ENCODE measurements at places on chromosomes 13 and 19.

GRCh38 chr13:21676611-21677021 is 5.7 kb downstream of the FGF9 start:
- DNase-seq, result no peak

GRCh38 chr19:14561847-14562351 is 10.0 kb downstream of the NDUFB7 start:
- no peak for DNase-seq

DNA sequence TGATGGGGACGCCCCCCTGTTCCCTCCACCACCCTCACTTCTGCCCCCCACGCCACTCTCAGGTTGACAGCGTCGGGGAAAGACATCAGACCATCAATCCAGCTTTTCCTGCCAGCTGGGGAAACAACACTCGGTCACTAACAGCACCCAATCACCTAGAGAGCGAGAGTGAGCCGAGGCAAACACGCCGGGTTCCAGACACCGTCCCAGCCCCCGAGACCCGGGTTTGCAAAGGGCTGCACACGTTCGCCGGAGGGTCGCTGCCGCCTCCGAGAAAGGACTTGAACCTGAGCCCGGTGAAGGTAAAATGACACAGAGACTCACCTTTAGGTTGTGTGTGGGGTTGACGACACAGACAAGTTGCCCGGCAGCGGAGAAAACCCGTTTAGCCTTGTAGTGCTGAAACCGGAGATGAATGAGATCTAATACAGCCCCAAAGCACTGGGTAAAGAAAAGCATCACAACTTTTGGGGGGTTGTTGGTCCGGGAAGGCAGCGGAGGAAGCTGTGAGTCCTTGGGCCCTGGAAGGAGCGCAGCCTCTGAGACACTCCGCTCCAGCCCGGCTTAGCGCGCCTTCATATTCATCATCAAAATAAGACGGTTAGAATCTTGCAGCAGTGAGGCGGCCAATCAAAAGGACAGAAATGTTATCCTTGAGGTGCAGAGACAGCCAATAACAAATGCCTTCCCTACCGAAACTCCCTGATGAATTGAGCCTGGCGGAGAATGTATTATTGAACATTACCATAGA is at the start of gene SIAH3:
Gene SIAH3, minus strand, starts transcription at position 583 of the 751 bp plus-strand sequence. Its CDS starts 124 bp downstream, at position 459.
- no peak for DNase-seq

GRCh38 chr19:18171605-18172327 is 1.8 kb upstream of the IFI30 start:
- DNase-seq, result no peak

DNA sequence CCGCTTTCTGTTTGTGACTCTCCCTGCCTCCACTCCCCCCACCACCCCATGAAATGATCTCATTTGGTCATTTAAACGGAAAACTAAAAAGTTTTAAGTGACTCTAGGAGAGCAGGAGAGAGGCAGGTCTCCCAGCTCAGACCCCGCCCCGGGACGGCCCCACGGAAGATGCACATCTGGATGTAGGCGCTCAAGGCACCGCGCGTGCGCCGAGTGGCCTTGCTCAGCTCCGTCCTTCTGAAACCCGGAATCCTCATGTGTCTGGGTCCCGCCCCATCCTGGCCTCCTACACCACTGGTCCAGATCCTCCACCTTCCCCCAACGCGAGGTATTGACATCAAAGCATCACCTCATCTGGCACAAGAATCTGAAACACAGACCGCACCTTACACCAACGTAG is 15.7 kb upstream of the IGFL1 start:
- no peak for DNase-seq

GRCh38 chr13:75312884-75313520 is 169.0 kb downstream of the TBC1D4 start:
- DNase-seq, result no peak

DNA sequence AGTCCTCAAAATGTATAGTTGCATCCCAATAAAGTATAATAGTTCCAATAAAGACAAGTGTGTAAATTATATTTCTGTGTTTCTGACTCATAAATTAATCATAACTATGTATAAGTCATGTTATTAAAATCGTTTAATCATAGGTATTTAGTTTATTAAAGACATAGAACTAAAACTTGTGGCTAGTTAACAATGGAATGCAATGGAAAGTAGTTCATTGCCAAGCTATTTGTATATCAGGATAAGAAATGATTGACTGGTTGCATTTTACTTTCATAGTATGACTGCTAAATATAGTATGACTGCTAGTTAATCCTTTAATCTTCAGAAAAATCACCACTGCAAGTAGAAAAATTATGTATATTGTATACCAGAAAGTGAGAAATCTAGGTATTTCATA is 16.9 kb downstream of the COG3 start:
- DNase-seq, result no peak

DNA sequence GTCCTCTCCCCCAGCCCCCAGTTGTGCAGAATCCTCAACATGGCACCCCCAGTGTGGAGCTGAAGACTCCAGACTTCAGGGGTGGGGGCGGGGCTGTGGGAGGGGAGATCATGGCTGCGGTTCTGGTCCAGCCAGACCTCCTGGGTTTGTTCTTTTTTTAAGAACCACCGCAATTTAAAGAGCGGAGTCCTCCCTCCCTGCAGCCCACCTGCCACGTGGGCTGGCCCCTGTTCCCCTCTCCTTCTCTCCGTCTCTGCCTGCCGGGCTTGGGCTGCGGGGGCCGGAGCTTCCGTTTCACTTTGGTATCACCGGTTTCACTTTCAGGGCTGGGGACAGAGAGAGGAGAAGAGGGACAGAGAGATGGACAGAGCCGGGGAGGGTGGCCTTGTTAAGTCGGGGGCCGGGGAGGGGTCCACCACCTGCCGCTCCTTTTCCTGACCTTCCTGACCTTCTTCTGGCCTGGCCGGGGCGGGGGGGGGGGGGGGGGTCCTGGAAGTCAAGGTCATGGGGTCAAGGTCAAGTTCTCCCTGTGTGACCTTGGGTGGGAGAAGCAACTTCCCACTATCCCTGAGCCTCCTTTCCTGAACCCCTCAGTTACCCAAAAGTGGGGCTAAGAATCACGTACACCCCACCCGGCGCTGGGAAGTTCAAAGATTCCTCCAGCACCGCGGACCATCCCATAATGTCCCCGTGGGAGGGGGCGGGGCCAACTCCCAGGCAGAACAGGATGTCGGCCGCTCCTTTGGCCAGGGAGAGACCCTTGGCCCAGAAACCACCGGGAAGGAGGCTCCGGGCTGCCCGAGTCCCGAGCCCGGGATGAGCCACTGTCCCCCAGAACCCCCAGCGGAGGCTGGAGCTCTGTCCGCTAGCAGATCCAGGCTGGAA is 11.3 kb upstream of the ZBTB7A start:
- DNase-seq, result no peak

DNA sequence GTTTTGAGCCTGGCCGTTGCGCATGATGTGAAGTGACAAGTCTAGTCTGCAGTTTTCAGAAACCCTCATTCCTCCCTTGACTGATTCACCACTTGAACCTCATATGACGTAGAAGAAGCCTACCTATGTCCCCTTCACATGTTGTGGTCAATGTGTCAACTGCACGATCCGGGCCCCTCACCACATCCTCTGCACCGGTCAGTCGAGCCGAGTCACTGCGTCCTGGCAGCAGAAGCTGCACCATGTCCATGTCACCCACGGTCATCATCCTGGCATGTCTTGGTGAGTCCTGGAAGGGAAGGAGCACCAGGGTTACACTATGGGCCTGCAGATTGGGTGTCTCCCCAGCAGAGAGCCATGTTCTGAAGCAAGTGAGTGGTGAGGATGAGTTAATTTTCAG is at the start of gene KIR2DL4:
Gene KIR2DL4, plus strand, starts transcription at position 201 of the 400 bp plus-strand sequence. Its CDS starts 42 bp downstream, at position 243.
- DNase-seq, result peak; percentile 7

GRCh38 chr19:1860042-1860775 is 3.2 kb downstream of the KLF16 start:
- no peak for DNase-seq

- no peak for DNase-seq
Measured at GRCh38 chr19:49337267-49338022, 2.2 kb downstream of the CD37 start.

DNA sequence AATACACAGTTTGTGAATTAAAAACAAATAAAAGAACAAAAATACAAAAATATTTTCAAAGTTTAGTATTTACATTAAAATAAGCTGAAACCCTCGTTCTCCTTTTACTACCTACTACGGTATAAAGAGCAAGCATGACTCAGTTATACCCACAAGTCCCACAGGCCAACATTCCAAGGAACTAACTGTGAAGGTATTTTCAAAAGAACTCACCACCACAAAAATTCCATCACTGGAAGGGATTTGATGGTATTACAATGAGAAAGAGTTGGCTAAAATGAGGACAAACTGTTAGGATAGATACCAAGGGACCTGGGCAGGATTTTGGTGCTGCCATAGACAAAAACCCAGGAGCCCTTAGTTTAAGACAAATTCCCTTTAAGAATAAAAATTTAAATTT is 122.7 kb downstream of the TBC1D4 start:
- DNase-seq, result no peak

GRCh38 chr19:48506138-48506733 is 5.4 kb downstream of the LMTK3 start:
- no peak for DNase-seq

GRCh38 chr13:47418206-47418920 is 521.5 kb upstream of the HTR2A start:
- DNase-seq, result no peak

DNA sequence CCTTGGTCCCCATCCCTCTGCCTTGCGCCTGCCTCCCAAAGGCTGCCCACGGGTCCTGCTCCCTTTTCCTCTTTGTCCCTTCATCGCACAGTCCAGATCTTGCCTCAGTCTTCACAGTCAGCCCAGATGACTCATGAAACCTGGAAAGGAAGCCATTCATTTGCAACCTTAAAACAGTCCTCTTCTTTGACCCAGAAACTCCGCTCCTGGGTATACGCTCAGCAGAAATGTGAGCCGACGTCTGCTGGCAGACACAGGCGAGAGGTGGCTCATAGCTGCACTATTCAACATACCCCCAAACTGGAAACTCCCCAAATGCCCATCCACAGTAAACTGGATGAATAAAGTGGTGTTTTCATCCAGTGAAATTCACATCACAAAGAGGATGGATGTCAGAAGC is 13.6 kb upstream of the PEPD start:
- DNase-seq, result no peak

DNA sequence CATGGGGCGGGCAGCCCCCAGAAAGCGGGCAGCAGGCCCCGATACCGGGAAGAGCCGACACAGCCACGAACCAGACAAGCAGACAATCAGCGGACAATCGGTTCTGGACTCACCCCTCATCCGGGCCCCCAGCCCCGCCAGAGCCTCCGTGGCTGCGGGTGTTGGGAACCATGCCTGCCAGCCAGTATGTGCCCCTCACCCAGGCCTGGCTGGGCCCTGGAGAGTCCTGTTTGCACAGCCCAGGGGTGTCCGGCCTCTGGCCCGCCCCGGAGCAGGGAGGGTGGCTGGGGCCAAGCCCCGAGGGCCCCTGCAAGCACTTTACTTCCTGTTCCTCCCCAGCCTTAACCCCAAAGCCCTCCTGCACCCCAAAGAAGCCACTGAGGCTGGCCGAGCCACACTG is 7.8 kb downstream of the PODNL1 start:
- DNase-seq, result no peak

- no peak for DNase-seq
Measured at GRCh38 chr13:102580552-102581169, 16.1 kb upstream of the TPP2 start.

DNA sequence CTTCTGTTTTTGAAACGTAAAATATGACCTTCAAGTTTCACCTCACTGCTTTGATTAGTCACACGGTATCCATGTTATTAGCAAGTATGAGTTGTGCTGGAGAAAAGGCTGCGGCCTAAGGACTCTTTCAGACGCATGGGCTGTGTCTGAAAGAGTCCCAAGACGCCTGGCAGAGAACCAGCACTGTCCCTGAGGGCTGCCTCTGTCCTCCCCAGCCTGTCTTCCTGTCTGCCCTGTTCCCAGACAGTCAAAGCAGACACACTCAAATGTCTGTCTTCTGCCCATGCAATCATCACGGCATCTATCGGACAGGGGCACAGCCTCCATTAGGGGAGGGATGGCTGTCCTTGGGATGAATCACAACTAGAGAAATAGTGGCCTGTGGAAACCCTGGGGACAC is 65.5 kb downstream of the DPY19L3 start:
- DNase-seq, result no peak

- DNase-seq, result no peak
Measured at GRCh38 chr13:102657630-102658029, 37.2 kb downstream of the METTL21C start.

GRCh38 chr19:35389192-35389861 is 18.5 kb downstream of the GPR42 start:
- DNase-seq, result no peak

DNA sequence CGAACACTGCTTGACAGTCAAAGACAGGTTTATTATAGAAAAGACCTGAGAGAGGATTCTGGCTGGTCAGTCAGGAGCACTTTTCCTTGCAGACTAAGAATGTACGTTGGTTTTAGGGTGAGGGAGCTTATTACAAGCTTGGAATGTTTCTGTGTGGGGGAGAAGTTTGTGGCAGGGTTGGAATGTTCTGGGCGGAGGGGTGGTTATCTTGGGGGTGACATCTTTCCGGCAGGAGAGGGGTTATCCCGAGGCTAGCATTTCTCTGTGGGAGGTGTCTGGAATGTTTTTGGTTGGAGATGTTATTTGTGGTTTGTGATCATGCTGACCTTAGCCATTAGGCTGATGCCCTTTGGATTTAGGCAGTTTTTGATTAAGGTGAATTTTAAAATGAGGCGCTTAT is 61.8 kb downstream of the ZNF136 start:
- no peak for DNase-seq

DNA sequence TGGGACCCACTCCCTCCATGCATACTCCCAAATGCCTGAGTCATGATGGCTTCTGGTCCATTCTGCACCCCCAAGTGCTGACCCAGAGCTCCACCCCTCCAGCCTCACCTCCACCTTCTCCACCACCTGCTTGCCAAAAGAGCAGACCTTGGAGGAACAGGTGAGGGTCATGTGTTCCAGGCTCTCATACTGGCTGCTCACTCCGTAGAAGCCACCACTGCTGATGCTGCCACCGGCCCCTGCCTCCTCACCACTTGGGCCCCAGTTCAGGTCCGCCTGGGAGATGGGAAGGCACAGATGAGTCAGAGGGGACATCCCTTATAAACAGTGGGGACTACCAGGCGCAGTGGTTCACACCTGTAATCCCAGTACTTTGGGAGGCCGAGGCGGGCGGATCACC is 7.9 kb downstream of the CD37 start:
- DNase-seq, result no peak

GRCh38 chr19:48703316-48703715 is 7.5 kb downstream of the FUT2 start:
- no peak for DNase-seq

Data from stimulated activated CD8-positive, alpha-beta memory T cell treated with anti-CD3 and anti-CD28 coated beads, Interleukin-12 subunit alpha, Interleukin-12 subunit beta, amount 100 ng/mL, for 1 hour (primary cell).